ENCODE measurements at places on chromosomes 4 and X. TPM values are rescaled to one million over a fixed set of nuclear protein-coding genes. Genes with fewer than 3 reads are reported as not detected.

PCDH7 gene
- polyA plus RNA-seq: 15.3 TPM

PNMA3 gene
- 0.13 TPM for polyA plus RNA-seq

DCX gene
- not detected for polyA plus RNA-seq

GRCh38 chrX:113747274-113747973 is 836.5 kb upstream of the HTR2C start:
- no peak for DNase-seq

ATP1B4 gene
- polyA plus RNA-seq: not detected

GRCh38 chr4:8765631-8766590 is 105.7 kb downstream of the HMX1 start:
- DNase-seq: no peak

FAT1 gene
- polyA plus RNA-seq: 489 TPM

CSAG3 gene
- polyA plus RNA-seq: not detected

DNA sequence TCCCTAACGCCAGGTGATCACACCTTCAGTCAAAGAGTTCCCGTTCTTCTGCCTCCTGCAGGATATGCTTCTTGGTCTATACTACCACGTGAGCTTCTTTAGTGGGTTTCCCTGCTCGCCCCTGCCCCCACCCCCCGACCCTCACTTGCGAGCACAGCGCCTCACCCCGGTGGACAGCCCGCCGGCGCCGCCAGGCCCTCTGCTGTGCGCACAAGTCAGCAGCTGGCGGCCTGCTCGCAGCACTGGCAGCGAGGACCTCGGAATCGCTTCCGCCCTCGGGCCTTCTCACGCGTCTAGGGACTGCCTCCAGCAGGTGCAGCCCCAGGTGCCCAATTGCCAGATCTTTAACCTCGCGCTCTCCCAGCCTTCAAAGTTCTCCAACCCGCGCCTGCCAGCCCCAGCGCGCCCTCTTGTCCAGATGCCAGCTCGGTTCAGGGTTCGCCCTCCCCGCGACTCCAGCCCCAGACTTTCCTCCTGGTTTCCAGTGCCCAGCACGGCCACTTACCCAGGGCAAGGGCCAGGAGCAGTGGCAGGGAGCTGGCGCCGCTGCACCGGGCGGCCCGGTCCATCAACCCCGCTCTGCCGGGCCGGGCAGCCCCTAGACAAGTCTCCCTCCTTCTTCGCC is 454 bp downstream of the BTC start:
- DNase-seq: no peak

PLP1 gene
- polyA plus RNA-seq: 1.9 TPM

- DNase-seq: no peak
Observed at GRCh38 chr4:84730375-84730774, 147.4 kb downstream of the CDS1 start.

GPRIN3 gene
- 0.01 TPM for polyA plus RNA-seq

DNA sequence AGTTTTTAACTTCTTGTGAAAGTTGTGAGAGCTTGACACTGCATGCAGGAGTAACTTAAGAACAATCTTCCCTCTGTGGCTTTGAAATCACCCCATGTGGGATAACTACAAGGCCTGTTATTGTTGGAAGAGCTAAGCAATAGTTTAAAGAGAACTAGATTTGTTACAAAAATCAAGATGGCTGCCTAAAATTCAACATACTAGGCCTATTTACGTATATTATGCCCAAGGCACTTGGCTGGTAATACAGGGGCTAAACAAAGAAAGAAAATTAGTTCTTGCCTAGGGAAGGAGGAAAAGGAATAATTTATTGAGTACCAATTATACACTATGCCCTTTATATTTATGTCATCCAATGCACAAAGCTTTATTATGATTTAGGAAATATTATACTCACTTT is 36.1 kb downstream of the DMD start:
- DNase-seq: no peak

GLRA3 gene
- polyA plus RNA-seq: not detected

- no peak for DNase-seq
Observed at GRCh38 chr4:113409181-113409580, 352.4 kb downstream of the CAMK2D start.

TMSB15A gene
- polyA plus RNA-seq: 6.3 TPM

- DNase-seq: no peak
Observed at GRCh38 chr4:8907596-8908205, 36.1 kb upstream of the HMX1 start.

- no peak for DNase-seq
Observed at GRCh38 chr4:1045193-1045594, 33.8 kb downstream of the FGFRL1 start.

- no peak for DNase-seq
Observed at GRCh38 chrX:68694435-68695205, 47.2 kb downstream of the STARD8 start.

GRCh38 chrX:39437670-39438441 is 636.6 kb downstream of the MID1IP1 start:
- no peak for DNase-seq

GRCh38 chr4:41323706-41324105 is 67.0 kb downstream of the UCHL1 start:
- no peak for DNase-seq

SSX4B gene
- not detected for polyA plus RNA-seq

DNA sequence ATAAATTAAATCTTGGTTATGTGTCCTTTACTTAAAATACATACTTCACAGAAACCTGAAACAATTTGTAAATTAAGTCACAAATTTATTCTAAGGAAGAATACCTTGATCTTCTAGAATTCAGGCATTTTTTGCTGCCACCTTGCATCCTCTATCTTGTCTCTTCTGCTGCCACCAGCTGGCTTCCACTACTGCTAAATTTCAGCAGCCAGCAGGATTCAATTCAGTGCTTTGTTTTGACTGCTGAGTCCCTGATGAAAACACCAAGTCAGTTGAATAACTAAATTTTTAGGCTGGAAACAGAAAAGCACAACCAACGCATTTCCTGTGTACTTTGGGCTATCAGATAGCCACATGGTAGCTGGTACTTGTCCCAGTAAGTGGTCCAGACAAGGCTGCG is 2.4 kb upstream of the MBTPS2 start:
- DNase-seq: no peak

- DNase-seq: no peak
Observed at GRCh38 chrX:39665830-39666518, 431.8 kb downstream of the BCOR start.

OFD1 gene
- polyA plus RNA-seq: 6.6 TPM

DNA sequence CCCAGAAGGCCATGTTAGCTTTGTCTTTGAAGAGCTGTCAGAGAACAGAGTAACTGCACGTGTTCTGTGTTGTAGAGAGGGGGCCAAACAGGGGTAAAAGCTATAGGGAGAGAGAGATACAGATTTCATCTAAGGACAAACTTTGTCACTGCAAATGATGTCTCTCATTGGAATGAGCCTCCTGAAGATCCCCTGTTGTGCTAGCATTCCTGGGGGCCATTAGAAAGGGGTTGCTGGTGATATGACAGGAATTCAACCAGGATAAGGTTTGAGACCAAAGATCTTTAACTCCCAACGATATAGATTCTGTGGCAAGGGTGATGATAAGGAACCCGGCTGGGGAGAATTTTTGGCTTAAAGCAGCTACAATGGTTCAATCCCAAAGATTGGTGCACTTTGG is 16.8 kb downstream of the MID1 start:
- no peak for DNase-seq

DNA sequence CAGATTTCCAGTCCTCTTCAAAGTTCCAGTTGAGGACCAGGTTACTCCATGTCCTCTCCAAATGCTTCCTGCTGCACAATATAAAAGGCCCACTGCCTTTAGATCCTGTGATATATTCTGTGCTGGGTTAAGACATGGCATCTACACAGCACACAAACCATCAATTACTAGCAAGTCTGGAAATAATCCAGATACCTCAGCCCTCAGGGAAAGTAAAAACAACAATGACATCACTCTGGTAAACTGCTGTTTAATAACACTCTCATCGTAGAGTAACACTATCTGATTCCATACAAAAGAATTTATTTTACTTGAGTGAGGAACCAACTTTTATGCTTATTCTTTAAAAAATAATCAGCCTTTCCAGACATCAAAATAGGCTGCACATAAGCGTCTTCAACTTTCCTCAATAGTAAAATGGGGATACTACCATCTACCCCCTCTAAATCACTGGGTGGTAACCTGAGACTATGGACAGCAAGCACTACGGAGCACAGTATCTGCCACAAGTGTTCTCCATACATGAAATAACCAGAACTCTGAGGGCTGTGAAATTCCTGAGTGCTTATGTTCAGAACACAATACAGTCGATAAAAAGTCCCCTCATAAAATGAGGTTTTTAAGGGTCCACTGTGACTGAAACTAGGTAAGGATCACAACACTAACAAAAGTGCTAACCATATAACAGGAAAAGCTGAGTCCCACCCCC is 53.4 kb downstream of the ABCG2 start:
- DNase-seq: peak; percentile 54

GRCh38 chrX:17617806-17618205 is 119.5 kb upstream of the SCML1 start:
- DNase-seq: no peak

GRCh38 chr4:71607780-71608677 is 175.8 kb downstream of the GC start:
- DNase-seq: peak; percentile 3

DNA sequence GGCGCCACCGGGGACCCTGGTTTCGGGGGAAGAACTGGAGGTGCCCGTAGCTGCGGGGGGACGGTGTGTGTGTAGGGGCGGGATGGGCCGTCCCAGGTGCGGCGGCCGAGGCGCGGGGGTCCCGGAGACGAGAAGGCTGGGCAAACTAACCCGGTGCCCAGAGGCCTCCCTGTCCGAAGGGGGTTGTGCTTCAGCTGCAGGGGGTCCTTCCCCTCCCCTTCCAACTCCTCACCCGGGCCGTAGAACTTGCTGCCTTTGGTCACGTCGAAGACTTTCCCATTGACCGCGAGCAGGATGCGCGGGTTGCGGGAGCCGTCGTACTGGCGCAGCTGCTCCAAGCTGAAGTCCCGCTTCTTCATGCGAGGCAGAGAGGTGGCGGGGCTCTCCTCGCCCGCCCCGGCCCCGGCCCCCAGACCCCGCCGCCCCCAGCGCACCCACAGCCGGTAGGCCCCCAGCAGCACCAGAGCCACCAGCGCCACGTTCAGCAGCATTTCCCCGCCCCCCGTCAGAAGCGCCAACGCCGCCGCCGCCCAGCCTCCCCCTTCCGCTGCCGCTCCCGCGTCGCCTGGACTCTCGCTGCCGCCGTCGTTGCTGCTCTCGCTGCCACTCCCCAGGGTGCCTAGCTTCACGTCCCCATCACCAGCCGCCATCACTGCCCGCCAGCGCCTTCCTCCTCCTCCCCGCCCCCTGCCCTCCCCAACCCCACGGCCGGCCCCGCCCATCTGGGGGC is at the start of gene PGRMC2:
PGRMC2 (minus strand) TSS at position 673 of the 730 bp plus-strand sequence; CDS start at position 650, 23 bp downstream.
- no peak for DNase-seq

GRCh38 chr4:183129675-183130074 is 30.6 kb downstream of the WWC2 start:
- DNase-seq: no peak
